ENCODE measurements at places on chromosomes 16 and 17.

GRCh38 chr17:9862949-9863348 is 37.2 kb downstream of the GLP2R start:
- no peak for DNase-seq

DNA sequence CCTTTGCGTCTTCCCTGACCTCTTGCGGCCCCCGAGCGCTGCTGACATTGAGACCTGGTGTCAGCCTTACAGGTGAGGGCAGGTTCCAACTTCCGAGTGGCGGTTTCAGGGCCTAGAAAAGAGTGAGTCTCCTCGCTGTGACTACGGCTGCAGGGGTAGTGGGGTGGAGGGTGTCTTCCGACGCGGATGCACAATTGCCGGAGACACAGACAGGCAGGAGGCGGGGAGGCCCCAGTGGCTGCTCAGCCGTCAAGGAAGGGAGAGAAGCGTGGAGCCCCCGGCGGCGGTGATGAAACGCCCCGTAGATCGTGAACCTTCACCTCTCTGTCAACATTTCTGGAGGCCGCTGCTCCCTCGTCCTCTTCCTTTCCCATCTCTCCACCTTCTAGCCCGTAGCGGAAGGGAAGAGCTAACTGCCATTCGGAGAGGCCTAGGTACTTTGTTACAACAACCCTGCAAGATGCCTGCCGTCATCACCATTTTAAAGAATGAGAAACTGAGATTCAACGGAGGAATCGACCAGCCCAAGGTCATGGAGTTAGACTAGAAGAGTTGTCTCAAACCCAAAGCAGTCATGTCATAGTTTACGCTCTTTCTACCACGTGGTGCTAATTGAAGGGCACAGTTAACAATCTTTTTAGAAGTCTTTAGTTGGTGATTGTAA is 485 bp downstream of the DNAJA3 start:
- DNase-seq = no peak

DNA sequence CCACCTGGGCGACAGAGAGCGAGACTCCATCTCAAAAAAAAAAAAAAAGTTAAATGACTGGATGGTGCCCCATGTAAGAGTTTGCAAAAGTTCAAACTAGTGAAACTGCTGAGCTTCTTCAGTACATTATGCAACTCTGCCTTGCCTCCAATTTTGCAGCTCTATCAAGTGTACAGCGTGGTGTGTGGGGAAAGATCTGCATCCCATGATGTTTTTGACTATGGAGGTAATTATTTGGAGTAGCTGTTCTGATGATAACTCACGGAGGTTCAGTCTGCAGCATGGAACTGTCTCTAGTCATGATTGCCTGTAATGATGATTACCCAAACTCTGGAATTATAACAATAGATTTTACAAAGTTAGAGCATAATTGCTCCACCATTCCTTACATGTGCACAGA is 149.6 kb downstream of the PITPNC1 start:
- no peak for DNase-seq

DNA sequence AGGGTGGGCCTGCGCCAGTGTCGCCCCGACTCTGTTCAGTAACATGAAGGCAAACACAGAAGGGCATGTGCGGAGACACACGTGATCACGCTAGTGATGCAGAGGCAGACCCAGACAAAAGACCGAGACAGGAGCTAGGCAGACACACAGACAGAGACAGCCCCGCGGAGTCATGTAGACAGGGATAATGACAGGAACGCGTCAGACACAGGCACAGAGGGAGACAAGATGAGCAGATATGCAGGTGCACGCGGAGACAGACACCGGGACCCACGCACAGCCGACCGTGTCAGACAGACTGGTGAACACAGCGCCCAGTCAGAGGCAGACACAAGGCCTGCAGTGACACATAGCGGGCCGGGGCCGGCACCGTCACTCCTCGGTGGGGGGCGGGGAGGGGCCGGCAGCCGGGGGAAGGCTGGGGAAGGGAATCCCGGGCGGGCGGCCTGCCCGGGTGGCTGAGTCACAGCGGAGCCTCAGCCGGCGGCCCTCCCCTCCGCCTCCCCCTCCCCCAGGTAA is 7.4 kb downstream of the KDM6B start:
- peak; percentile 46 for DNase-seq

DNA sequence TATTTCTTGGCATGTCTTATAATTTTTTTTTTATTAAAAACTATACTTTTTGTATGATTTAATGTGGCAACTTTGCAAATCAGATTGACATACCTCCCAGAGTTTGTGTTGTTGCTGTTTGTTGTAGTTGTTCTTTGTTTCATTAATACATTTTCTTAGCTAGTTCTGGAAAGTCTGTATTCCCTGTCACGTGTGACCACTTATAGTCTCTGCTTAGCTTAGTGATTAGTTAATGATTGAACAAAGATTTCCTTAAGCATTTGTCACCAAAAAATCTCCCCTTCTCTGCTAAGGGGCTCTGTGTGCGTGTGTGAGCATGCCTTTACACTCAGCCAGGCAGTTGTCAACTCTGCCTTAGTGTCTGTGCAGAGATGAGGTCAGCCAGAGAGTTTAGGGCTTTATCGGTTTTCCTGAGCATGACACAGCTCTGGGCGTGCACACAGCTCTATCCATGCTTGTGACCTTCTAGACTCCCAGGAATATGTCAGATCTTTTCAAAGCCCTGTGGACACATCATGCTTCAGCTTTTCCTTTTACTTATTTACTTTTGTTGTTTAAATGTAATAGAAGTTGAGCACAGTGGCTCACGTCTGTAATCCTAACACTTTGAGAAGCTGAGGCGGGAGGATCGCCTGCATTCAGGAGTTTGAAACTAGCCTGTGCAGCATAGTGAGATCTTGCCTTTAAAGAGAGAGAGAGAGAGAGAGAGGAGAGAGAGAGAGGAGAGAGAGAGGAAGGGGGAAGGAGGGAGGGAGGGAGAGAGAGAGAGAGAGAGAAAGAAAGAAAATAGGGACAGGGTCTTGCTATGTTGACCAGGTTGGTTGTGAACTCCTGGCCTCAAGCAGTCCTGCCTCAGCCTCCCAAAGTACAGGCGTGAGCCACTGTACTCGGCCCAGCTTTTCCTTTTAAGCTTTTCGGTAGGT is 21.9 kb downstream of the DNAI2 start:
- no peak for DNase-seq

DNA sequence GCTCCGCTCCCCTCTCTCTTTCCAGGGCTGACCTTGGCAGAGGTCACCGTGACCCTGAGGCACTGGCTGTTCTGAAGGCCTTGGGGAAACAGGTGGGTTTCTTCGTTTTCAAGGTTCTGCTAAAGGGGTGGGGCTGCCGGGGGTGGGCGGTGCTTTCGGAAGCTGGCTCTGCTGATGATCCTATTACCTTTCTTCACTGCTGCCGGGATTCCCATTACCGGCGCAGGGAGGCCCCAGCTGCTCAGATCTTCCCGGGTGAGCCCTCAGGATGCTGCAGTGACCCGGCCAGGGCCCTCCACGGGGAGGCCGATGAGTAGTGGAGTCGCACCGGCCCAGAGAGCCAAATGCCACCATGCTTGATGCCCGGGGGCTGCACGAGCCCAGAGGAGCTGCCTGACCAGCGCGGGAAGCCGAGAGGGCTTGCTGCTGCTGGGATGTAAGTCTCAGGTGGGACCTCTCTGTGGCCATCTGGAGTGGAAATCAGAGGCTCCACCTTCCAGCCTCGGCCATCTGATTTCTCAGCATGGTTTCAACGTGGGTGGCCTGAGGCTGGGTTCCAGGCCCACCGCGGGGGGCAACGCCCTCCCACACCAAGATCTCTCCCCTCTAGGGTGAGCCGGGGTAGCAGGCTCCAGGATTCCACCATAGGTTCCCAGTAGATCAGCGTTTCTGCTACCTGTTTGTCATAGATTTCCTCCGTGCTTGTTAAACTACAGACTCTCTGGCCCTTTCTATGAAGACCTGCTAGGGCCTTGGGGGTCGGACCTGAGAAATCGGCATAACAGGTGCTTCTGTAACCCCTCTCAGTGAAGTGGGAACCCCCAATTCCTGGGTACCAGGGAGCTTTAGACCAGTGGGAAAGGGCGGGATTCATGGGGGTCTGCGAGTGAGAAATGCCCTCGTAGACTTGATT is 21.6 kb upstream of the ADCY7 start:
- no peak for DNase-seq

DNA sequence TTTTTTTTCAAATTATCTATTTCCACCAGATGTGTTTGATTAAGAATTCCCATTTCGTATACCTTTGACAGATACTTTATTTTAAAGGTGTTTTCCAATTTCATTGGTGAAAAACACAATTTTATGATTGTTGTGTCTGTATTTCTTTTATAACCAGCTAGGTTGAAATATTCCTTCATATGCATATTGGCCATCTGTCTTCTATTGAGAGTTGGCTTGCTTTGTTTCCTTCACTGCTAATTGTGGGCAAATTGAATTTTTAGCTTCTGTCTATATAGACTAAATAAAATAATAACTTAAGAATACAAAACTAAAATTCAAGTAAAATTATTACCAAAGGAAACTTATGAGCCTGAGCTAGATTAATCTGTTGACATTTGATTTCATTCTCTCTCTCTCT is 1.2 kb upstream of the KRTAP3-3 start:
- no peak for DNase-seq

- no peak for DNase-seq
These were observed 6.2 kb downstream of the PHOSPHO1 start for GRCh38 chr17:49224198-49224996.

GRCh38 chr16:47983999-47984580 is 171.7 kb downstream of the ABCC12 start:
- no peak for DNase-seq

- DNase-seq = no peak
These were observed 273.0 kb downstream of the GRIN2A start for GRCh38 chr16:9909072-9909825.

DNA sequence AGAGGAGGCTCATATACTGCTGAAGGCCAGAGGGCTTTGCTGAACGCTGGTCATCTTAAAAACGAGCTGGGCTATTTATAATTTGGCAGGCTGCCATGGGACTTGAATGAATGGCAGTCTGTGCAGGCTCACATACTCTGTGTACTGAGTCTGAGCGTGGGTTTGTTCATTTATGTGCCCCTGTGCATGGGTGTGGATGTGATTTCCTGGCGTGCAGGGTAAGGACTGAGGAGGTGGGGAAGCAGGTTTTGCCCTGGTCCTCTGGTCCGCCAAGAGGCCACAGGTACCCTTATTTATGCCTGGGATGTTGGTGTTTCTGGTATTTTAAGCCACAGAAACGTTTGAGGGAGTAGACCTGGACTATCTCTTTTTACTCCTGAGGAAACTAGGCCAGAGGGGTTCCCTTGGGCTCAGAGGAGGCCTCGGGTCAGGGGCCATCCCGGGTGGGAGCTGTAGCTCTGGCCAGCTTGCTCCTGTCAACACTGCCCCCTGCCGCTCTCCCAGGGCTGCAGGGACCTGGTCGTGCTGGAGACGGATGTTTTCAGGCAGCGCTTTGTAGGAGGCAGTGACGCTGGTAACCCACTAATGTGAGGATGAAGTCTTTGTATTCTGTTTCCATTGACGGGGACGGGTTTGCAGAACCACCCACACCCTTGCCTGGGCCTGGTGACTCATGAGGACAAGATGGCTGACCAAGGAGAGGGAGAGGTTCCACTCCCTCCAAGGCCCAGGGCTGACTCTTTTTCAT is 184.4 kb downstream of the MSI2 start:
- DNase-seq = no peak

- DNase-seq = no peak
These were observed 36.6 kb downstream of the CCDC42 start for GRCh38 chr17:8708025-8708461.

DNA sequence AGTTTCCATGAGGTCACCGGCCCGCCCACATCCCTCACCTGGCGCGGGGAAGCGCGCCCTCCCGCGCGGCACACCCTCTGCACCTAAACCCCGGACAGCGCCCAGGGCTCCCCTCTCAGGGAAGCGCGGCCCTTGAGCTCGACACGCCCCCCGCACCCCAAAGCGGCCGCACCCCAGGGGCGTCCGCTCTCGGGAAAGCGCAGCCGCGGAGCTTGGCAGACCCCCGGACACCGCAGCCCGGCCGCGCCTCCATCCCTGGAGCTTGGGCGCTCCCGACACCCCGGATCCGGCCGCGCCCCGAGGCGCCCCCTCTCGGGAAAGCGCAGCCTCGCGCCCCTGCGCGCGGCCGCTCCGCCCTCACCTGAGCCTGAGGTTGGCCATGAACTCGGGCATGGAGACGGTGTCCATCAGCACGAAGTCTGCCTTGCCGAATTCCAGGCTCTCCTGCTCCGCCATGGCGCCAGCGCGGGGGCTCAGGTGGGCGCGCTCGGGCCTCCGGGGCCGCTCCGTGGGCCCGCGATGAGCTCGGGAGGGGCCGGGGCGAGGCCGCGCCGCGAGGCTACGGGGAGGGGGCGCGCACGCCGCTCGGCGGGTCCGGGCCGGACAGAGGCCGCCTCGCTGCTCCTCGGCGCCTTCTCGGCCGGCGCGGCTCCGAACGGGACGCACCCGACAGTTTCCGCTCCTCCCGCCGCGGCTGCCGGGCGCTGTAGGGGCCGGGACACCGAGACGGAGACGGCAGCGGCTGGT is at the start of gene MYO1D:
MYO1D (minus strand) TSS at position 708 of the 747 bp plus-strand sequence; CDS start at position 456, 252 bp downstream.
- no peak for DNase-seq

DNA sequence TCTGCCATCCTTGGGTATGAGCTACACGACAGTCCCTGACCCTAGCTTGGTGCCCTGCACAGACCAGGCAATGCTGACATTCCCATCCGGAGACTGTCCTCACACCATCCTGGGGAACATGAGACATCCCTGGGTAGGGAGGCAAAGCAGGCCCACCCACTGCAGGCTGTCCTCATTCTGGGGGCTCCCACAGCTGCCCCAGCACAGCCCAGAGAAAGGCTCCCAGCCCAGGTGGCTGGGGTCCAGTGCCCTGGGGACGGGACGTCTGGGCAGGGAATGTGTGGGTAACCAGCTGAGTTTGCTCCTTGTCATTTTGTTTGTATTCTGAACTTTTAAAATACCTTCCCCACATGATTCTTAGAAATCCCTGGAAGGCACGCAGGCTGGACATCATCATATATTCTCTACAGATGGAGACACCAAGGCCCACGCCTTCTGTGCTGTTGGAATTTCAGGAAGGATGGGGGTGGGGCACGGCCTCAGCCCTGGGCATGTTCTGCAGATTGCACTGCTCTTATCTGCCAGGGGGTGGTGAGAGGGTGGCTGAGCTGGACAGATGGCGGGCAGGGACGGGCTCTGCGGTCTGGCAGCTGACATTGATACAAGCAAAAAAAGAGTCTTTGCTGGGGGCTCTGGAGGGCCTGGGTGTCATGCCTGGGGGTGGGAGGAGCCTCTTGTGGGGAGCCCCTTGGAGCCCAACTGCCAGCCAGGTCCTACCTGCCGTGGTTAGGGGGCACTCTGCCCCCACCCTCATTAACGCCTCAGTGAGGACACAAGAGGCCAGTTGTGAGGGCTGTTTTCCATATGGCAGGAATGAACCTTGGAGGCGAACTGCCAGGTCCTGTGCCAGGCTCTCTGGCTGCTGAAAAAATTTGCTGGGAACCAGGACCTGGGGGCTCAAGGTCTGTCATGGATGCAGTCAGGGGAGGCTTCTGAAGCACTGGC is 28.4 kb downstream of the LRRC75A start:
- peak; percentile 74 for DNase-seq

GRCh38 chr17:4443476-4443875 is 9.7 kb downstream of the SPNS3 start:
- no peak for DNase-seq

All from NCI-H1694 (cell line).